Esophagus muscularis mucosa (tissue), 4 donors: ENCODE measurements at places on chromosomes 6 and 20. TPM values are rescaled to one million over a fixed set of nuclear protein-coding genes. Genes with fewer than 3 reads are reported as not detected.

DNA sequence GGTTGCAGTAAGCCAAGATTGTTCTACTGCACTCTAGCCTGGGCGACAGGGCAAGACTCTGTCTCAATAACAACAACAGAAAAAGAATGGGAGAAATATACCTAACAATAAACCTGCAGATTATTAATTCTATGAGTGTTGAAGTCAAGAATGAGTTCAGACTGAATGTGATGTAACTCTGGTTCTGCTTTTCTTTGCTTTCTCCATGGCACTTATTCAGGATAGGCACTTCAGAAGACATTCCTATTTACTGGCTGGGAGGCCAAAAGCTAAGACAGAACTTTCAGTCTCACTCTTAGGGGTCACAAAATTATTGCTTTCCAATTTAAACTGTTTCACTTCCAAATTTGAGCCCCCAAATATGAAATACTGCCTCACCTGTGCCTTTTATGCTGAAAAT, 15.7 kb upstream of the PRIM2 start:
- H3K27ac ChIP-seq: peak overlapping the region; percentile 40
- H3K36me3 ChIP-seq: no peaks in the 10 kb centered on the region
- H3K27me3 ChIP-seq: no peaks in the 10 kb centered on the region
- no peak for DNase-seq
- H3K4me1 ChIP-seq: no peaks in the 10 kb centered on the region

The HLA-DQB1 gene
- 4.8 TPM for total RNA-seq

DNA sequence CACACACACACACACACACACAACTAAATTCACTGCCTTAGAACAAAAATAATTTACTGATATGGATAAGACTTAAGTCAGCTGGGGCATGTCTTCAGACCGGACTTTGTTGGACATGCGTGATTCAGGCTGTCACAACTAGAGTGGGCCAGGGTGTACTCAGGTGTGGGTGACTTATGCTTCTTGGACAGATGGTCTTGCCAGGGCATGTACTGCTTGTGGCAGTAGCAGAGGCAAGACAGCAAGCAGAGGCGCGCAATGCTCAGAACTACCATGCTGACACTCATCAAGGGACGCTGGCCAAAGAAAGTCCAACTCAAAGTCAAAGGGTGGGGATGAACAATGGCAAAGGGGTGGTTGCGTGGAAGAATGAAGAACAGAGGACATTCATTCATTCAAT, 437.5 kb downstream of the CBLN4 start:
- DNase-seq: no peak
- H3K4me3 ChIP-seq: no peak overlapping the region
- H3K27ac ChIP-seq: no peak overlapping the region
- H3K27me3 ChIP-seq: no peaks in the 10 kb centered on the region
- no peaks in the 10 kb centered on the region for H3K36me3 ChIP-seq
- no peaks in the 10 kb centered on the region for H3K4me1 ChIP-seq

DNA sequence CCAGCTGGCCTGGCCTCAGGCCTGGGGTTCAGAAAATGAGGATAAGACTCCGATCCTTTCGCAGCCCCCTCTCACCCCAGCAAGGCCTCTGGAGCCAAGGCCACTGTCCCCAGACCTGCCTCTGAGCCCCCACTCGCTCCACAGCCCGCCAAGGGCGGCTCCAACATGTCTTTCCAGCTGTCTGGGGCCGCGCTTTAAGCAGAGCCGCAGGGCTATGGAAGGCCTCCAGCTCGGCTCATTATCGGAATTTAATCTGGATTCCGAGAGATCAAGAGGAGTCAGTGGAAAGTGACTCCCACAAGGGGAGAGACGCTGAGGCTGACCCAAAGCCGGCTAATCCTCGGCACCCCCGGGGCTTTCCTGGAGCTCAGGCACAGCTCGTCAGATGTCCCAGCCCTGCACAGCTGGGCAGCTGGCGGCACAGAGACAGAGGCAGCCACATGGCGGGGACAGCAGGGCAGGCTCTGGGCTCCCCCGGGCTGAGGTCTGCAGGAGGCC, 41.8 kb downstream of the BMP7 start:
- no peak overlapping the region for H3K27ac ChIP-seq
- H3K4me1 ChIP-seq: peaks cover 8% of the 10 kb centered on the region
- no peak for DNase-seq
- H3K36me3 ChIP-seq: no peaks in the 10 kb centered on the region

DNA sequence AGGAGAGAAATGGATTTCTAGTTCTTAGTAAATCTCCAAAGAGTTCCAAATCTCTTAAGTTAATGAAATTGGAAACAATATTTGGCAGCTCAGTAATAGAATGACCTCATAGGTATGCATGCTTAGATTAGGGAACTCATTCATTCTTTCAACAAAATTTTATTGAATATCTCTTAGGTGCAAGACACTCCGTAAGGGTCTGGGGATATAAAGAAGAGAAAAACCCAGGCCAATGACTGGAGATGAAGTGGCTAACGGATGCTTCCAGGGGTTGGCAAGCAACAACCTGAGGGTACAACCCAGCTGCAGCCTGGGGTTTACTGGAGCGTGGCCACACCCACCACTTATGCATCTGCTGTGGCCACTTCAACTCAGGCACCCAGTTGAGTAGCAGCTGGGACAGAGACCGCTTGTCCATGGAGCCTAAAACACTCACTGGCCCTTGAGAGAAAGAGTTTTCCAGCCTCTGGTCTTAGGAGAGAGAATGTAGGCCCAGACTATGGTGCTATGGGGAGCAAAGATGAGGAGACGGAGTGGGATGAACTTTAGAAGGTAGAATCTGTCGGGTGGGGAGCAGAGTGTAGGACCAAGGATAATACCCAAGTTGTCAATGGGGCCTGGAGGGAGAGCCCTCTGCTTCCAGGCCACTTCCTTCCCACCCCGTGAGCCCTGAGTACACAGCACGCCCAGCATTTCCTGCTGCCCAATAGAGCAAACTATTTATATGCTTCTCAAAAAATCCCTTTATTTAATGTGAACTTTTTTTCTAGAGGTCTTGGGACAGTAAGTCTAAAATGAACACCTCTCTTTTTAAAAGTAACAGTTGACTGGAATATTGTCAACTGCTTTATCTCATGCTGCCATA, 46.8 kb upstream of the PXDC1 start:
- no peaks in the 10 kb centered on the region for H3K27me3 ChIP-seq
- no peaks in the 10 kb centered on the region for H3K36me3 ChIP-seq
- no peak overlapping the region for H3K27ac ChIP-seq
- peaks cover 39% of the 10 kb centered on the region for H3K4me1 ChIP-seq
- no peak overlapping the region for H3K4me3 ChIP-seq

The SMPDL3A gene
- 7.0 TPM for total RNA-seq

DNA sequence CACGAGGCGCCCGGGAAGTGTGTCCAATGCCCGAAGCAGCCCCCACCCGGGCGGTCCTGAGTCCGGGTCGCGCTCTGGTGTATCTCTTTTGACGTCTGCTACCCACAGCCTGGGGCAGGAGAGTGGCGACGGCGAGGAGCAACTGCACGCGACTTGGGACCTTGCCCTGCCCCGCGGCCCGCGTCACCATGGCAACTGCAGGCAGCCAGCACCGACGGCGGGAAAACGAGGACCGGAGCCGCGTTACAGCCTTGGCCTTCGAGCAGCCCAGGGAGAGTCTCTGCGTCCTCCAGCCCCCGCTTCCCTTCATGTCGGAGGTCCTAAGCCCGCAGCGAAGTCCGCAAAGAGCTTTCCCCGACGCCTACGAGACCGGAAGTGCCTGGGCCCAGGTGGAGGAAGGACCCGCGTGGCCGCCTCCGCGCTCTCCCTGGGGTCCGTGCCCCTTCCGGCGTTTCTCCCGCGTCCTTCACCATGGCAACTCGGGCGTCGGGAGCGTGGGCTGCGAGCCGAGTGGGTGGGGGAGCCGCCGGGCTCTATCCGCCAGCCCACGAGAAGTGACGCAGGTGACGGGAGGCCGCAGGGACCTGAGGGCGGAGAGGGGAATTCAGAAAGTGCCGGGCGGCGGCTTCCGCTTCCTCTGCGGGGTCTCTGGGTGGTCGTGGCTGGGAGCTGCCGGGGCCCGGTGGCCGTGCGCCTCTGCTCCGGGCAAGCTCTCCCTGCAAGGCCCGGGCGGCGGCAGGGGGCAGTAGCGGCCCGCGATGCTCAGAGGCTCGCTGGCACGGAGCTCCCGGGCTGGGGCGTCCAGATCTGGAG, 88.6 kb upstream of the TGM3 start:
- H3K27ac ChIP-seq: no peak overlapping the region
- H3K4me3 ChIP-seq: peak overlapping the region; percentile 51
- H3K4me1 ChIP-seq: peaks cover 13% of the 10 kb centered on the region
- H3K27me3 ChIP-seq: peaks cover 4% of the 10 kb centered on the region
- no peak for DNase-seq
- H3K36me3 ChIP-seq: no peaks in the 10 kb centered on the region

The SOD2 gene
- 927 TPM for total RNA-seq

DNA sequence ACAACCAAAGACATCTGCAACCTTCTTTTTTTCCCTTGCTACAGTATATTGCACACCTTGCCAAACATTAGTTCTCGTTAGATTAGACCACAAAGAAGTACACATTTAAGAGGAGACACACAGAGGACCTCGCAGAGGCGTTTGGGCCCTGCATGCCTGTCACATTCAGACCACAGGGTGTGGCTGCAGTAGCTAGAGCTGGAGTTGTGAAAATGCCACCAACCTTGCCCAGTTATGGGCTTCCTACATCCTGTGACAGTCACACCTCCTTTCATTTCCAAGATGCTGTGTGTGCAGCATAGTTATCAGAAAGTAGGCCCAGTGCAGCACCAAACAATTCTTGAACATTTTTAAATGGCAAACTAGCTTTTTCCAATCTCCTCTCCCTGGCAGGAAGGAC, 2.4 kb downstream of the SYNE1 start:
- no peaks in the 10 kb centered on the region for H3K36me3 ChIP-seq

DNA sequence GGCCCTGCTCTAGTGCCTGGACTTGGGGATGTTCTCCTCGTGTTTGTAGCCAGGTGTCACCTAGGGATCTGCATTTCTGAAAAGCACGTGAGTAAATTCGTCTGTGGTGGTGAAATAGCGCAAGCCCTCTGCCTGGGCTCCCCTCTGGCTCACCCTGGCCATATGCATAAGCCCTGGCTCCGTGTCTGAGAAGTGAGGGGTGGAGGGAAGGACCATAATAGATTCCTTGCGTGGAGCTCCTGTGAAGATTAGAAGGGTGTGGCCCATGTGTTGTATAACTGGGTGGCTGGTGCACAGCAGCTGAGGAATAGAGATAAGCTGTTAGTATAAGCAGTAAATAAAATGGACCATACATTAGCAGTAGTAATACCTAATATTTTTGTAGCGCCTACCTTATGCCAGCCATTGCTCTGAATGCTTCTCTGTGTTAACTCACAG, 4.8 kb downstream of the BCAS1 start:
- no peak for DNase-seq

- H3K27ac ChIP-seq: no peak overlapping the region
- no peaks in the 10 kb centered on the region for H3K36me3 ChIP-seq
- H3K4me1 ChIP-seq: no peaks in the 10 kb centered on the region
These were observed 1226.1 kb downstream of the GRIK2 start for GRCh38 chr6:102619585-102619984.

The SPTLC3 gene
- 12.5 TPM for total RNA-seq

The THEMIS gene
- 0.99 TPM for total RNA-seq

GRCh38 chr6:1809291-1809988, 199.7 kb downstream of the FOXC1 start:
- no peak overlapping the region for H3K27ac ChIP-seq
- no peaks in the 10 kb centered on the region for H3K27me3 ChIP-seq
- no peaks in the 10 kb centered on the region for H3K4me1 ChIP-seq
- H3K4me3 ChIP-seq: no peak overlapping the region
- no peak for DNase-seq
- H3K36me3 ChIP-seq: no peaks in the 10 kb centered on the region

DNA sequence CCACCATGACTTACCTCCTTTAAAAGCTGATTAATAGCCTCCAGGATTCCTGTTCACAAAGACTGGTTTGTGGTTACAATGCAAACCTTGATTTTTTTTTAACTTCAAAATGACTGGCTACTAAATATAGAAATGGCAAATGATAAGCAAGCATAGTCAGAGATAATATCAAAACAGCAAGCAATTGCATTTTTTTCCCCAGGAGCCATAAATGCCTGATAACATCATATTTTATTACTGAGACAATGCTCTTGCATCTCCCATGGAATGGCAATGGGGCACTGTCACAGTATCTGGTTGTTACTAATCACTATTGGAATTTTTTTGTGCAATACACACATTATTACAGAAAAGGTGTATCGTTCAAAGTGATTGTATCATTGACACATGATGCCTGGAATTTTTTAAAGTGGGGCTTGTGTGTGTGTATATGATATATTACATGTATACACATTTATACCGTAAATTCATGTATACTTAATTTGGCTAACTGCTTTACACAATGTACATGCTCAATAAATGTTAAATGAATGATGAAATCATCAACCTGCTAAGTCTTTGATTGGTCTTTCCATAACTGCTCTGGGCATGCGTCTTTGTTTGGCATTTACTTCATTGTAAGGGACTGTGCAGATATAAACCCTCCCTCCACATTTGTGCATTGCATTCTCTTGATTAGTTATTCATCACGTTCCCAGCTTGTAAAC, 980 bp upstream of the SALL4 start:
- H3K4me3 ChIP-seq: no peak overlapping the region
- DNase-seq: no peak
- peaks cover 17% of the 10 kb centered on the region for H3K4me1 ChIP-seq

The HEY2 gene
- 3.1 TPM for total RNA-seq

The ASIP gene
- total RNA-seq: not detected

- DNase-seq: peak; percentile 94
- no peaks in the 10 kb centered on the region for H3K27me3 ChIP-seq
- peak overlapping the region; percentile 77 for H3K27ac ChIP-seq
- no peak overlapping the region for H3K4me3 ChIP-seq
- H3K4me1 ChIP-seq: peaks cover 43% of the 10 kb centered on the region
These were observed 55.2 kb downstream of the TGM2 start for GRCh38 chr20:38109591-38110524.

- no peak for DNase-seq
- no peaks in the 10 kb centered on the region for H3K36me3 ChIP-seq
- H3K27ac ChIP-seq: no peak overlapping the region
- no peaks in the 10 kb centered on the region for H3K4me1 ChIP-seq
- no peaks in the 10 kb centered on the region for H3K27me3 ChIP-seq
These were observed 66.8 kb upstream of the SCGN start for GRCh38 chr6:25585225-25585624.

DNA sequence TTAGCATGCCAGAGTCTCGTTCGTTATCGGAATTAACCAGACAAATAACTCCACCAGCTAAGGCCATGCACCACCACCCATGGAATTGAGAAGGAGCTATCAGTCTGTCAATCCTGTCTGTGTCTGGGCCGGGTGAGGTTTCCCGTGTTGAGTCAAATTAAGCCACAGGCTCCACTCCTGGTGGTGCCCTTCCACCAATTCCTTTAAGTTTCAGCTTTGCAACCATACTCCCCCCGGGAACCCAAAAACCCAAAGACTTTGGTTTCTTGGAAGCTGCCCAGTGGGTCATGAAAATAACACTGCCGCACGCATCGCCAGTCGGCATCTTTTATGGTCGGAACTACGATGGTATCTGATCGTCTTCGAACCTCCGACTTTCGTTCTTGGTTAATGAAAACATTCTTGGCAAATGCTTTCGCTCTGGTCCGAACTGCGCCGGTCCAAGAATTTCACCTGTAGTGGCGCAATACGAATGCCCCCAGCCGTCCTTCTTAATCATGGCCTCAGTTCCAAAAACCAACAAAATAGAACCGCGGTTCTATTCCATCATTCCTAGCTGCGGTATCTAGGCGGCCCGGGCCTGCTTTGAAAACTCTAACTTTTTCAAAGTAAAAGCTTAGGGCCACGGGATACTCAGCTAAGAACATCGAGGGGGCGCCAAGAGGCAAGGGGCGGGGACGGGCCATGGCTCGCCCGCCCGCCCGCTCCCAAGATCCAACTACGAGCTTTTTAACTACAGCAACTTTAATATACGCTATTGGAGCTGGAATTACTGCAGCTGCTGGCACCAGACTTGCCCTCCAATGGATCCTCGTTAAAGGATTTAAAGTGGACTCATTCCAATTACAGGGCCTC, 1958.5 kb upstream of the DEFB115 start:
- no peaks in the 10 kb centered on the region for H3K27me3 ChIP-seq
- no peak overlapping the region for H3K4me3 ChIP-seq
- no peaks in the 10 kb centered on the region for H3K4me1 ChIP-seq
- DNase-seq: peak; percentile 62
- no peaks in the 10 kb centered on the region for H3K36me3 ChIP-seq

The SOX4 gene
- total RNA-seq: 6.5 TPM
